ENCODE measurements at places on chromosomes 1 and 21.

GRCh38 chr1:45573231-45573804 lies 10.5 kb upstream of the NASP start:
- DNase-seq, result peak; percentile 53

GRCh38 chr1:207925210-207925609 lies 14.3 kb upstream of the CD34 start:
- peak; percentile 9 for DNase-seq

DNA sequence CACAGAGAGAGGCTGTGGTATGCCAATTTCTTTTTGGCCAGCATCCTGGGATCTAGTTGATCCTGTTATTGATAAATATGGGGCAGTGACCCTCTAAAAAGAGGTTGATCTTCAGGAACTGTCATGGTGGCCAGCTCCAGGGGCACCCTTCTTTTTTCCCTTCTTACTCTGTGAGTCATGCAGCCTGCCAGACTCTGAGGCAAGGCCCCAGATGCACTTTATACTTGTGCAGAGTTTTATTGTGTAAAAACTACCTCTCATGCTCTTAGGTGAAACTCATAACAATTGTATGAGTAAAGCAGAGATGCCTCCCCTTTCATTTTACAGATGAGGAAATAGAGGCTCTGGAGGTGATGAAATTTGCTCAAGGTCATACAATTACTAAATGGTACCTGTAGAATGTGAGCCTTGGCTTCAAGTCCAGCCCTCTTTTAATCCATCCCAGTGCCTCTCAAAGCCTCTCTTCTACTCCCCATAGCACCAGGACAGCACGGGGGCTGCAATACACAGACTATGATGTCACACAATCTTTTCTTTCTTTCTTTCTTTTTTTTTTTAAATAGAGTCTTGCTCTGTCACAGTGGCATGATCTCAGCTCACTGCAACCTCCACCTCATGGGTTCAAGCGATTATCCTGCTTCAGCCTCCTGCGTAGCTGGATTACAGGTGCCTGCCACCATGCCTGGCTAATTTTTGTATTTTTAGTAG lies 387.8 kb downstream of the KCNH1 start:
- DNase-seq, result no peak

DNA sequence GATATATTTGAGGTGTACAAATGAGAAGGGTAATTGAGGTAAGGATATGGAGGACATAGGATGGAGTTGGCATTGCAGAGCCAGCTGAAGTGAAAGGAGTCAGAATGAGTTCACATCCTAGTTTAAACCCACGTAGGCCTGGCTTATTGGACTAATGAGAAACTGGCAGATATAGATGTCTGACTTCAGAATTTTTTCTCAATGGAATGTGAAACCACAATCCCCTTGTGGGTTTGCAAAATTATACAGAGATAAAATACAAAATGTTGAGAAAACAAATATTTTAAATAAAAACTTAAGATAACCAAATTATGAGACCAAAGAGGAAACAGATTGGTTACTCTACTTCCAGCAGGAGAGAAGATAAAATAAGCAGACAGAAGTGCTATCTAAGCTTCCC lies 277.4 kb upstream of the LRRC7 start:
- DNase-seq, result peak; percentile 61

DNA sequence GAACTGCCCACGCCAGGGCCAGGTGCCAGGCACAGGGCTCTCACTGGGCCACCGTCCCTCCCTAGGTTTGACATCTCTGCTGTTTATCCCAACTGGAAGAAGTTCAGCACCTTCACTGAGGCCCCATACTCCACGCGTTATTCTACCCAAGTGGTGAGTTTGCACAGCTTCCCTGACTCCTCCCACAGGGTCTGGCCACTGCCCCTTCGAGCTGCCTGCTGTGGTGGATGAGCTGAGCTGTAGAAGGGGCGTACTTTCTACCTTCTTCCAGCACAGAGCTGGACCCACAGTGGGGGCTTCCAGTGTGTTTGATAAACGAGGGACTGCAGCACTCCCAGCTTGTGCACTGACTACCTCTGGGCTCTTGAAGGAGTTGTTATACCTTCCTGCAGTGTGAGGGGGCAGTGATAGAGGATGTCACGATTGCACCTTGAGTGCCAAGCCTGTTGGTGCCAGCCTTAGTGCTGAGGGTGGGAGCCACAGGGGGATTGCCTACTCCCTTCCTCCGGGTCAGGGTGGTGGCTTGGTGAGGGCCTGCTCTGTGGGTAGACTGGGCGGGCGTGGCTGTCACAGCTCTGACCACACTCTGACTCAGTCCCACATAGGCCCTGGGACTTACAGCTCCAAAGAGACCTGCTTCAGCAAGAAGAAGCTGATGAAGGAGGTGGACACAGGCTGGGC lies 5.9 kb upstream of the TTC22 start:
- DNase-seq, result no peak

DNA sequence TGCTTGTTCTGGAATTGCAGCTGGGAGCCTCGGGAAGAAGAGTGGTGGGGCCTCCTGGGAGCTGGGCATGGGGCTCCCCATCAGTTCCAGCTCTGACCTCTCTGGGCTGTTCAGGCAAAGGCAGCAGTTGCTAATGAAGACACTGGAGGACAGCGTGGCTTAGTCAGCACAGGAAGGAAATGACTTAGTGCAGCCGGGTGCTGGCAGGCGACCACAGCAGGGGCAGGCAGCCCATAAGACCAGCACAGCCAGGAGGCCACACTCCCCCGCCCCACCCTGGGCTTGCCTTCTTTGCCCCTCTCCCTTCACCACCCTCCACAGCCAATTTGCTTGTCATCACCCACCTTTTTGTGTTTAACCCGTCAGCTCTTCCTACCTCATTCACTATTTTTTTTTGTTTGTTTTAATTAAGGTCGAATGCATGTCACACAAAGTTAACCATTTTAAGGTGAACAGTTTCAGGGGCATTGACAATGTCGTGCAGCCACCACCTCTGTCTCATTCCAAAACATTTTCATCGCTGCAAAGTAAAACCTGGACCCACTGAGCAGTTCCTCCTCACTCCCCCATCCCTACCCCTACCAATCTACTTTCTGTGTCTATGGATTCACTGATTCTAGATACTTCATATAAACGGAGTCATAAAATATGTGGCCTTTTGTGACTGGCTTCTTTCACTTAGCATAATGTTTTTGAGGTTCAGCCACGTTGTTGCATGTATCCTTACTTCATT lies 10.9 kb downstream of the OLIG2 start:
- DNase-seq, result peak; percentile 42

DNA sequence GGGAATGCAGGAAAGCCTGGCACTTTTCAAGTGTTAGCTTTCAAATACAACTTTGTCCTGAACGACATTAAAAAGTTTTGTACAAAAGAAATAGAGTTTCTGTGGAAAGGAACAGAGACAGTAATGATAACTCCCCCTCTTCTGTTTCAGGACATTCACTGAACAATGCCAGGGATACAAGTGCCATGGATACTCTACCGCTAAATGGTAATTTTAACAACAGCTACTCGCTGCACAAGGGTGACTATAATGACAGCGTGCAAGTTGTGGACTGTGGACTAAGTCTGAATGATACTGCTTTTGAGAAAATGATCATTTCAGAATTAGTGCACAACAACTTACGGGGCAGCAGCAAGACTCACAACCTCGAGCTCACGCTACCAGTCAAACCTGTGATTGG lies 189.5 kb downstream of the ADGRL2 start:
- DNase-seq, result no peak

DNA sequence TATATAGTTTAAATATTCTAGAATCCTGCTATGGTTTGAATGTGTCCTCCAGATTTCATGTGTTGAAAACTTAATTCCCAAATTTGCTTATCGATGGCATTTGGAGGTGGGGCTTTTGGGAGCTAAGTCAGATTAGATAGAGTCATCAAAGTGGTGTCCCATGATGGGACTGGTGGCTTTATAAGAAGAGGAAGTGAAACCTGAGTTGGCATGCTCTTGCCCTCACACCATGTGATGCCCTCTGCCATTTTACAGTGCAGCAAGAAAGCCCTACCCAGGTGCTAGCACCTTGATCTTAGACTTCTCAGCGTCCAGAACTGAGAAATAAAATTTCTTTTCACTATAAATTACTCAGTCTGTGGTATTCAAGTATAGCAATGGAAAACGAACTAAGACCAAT lies 111.3 kb downstream of the TGFB2 start:
- DNase-seq, result no peak

DNA sequence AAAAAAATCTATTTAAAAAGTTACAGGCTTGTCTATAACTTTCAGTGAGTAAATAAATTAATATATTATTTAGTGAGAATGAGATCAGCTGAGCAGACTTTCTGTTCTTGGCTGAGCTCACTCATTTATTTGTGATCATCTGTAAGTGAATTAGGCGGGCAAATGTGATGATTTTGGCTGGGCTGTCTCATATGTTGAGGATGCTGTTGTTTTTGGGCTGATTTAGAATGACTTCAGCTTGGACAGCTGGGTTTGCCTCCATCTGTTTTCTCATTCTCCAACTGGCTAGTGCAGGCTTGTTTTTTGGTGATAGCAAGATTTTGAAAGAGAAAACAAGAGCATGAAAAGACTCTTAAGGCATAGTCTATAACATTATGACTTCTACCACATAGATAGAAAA lies 475.8 kb upstream of the OLFM3 start:
- DNase-seq, result no peak

GRCh38 chr1:170356585-170356984 lies 175.4 kb upstream of the GORAB start:
- DNase-seq, result no peak

GRCh38 chr21:33293811-33294216 lies 27.6 kb downstream of the IL10RB start:
- no peak for DNase-seq

GRCh38 chr1:2098839-2099785 lies 48.9 kb downstream of the PRKCZ start:
- DNase-seq, result no peak

DNA sequence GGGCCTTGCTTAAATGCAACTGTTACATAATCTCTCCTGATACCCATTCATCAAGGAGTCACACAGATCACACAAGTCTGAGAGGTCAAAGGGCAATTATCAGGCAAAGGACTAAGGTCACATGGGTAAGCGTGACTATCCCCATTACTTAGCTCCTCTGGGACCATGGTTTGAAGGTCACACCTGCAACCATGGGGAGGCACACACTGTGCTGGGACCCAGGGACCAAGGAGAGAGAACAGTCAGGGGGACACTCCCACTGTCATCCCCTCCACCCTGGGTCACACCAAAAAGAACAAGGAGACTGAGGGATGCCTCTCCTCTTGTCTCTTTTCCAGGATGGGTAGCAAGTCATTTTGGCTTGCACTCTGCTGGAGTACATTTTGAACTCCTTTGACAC lies 30.9 kb upstream of the CTBS start:
- DNase-seq, result no peak

GRCh38 chr1:179857009-179857408 lies 20.6 kb downstream of the TOR1AIP2 start:
- DNase-seq, result no peak

DNA sequence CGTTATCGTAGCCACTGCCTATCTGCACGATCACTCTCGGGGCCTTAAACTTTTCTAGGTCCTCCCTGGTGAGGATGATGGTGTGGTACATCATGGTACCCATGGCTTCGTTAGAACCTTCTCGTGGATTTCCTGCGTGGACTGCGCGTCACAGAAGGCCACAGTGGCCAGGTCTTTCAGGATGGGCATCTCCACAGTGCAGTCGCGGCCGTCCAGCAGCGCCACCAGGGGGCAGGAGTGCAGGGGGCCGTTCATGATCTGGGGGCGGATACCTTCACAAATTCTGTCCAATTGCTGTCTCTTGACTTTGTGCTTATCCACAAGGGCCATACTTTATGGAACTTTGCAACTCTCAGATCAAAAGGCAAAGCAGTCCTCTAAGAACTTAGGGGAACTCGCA lies 69.6 kb downstream of the WLS start:
- DNase-seq, result no peak

DNA sequence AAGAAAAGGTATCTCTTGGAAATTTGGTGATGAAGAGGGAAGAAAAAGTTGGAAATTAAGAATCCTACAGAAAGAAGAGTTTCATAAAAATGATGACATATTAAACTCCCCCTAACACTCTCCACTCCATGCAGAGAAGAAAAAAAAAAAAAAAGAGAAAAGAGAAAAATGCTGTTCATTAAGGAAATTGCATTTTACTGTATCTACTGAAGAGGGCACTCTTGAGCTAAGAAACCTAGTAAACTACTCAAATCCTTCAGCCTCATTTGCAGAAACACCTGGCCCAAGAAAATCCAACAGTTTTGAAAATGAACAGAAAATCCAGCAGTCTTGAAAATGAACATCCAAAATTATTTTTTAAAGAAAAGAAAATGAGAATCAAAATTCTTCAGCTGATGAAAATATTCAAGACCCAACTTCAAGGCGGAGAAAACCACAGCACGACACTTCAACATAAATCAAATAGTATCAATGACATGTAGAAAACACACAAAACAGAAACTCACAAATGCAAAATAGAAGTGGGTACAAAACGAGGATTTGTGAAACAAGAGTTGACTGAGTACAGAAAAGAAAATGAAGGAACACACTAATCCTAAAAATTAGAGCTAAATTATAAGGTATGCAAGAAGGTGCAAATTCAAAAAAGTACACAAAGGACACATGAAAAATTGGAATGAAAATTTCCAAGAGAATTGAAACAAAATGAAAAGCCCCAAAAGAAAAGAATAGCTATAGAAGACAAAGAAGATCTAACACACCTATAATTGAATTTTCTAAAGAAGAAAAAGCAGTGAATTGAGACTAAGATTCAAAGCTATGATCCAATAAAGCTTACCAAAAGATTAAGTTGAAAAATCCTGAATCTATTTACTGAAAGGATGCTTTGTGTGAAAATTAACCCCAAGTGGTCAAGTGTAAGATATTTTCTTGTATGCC lies 73.2 kb upstream of the DNAJC6 start:
- DNase-seq, result peak; percentile 69

GRCh38 chr1:159092036-159092760 lies 15.6 kb upstream of the AIM2 start:
- DNase-seq, result peak; percentile 78

GRCh38 chr1:165411396-165411795 lies 33.5 kb downstream of the RXRG start:
- no peak for DNase-seq

- no peak for DNase-seq
Measured at GRCh38 chr1:150622303-150622975, 7.0 kb downstream of the ENSA start.

- no peak for DNase-seq
Measured at GRCh38 chr1:12346483-12347151, 116.8 kb downstream of the VPS13D start.

DNA sequence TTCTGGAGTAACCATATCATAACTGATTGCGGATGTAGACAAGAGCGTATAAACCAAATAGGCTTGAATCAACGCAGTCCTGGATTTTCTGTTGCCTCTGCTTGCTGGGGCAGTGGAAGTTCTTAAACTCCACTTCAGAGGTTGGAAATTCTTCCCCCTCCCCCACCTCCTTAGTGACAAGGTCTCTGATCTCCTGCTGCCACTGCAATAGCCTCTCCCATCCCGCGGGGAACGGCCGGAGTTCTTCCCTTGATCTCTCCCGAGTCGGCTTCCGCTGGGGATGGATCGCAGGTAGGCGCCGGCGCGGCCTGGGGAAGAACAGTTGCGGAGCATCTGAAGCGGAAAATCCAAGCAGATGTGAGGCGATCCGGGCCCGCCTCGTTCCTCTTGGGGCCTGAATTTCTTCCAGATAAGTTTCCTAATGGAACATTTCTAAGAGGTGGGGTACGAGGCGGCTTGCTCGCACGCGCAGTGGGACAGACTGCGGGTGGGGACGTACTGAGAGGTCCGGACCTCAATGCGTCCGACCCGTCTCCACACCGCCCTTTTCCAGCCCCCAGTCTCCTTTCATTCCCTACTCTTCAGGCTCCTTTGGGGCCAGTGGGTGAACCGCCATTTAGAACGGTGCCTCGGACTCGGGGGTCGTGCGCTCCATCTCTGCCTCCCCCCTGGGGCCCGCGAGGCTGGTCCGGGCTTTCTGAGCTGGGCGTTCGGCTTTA lies 3.1 kb upstream of the SIM2 start:
- DNase-seq, result no peak

Measured in choroid plexus epithelial cell (primary cell).